Activated B cell treated with CpG ODN at 0.5 μM for 24 hours (primary cell): ENCODE measurements at places on chromosomes 11 and 22.

- no peak for DNase-seq
- no peaks in the 10 kb centered on the region for H3K36me3 ChIP-seq
- peaks cover 37% of the 10 kb centered on the region for H3K27me3 ChIP-seq
- no peak overlapping the region for H3K27ac ChIP-seq
- no peak overlapping the region for H3K4me3 ChIP-seq
Measured at GRCh38 chr22:32721328-32722180, 80.0 kb upstream of the TIMP3 start.

- H3K27me3 ChIP-seq, result no peaks in the 10 kb centered on the region
- no peaks in the 10 kb centered on the region for H3K36me3 ChIP-seq
- H3K4me1 ChIP-seq, result no peaks in the 10 kb centered on the region
- H3K27ac ChIP-seq, result no peak overlapping the region
- no peak for DNase-seq
Measured at GRCh38 chr11:89521792-89522191, 30.6 kb upstream of the NOX4 start.

DNA sequence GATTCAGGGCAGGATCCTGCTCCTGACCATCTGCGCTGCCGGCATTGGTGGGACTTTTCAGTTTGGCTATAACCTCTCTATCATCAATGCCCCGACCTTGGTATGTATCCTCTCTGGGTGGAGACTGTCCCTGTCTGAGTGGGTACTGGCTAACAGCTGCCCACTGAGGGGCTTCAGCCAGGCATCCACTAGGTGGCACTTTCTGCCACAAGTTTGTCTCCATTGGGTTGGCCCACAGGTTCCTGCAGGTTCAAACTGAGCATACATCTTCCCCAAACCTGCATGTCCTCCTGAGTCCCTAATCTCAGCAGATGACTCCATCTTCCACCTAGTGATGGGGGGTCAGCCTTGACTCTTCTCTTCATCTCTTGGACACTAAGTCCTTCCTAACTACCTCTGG lies 4.4 kb downstream of the SLC2A11 start:
- DNase-seq, result no peak
- H3K4me3 ChIP-seq, result no peak overlapping the region
- H3K27ac ChIP-seq, result no peak overlapping the region
- H3K36me3 ChIP-seq, result peaks cover 36% of the 10 kb centered on the region

GRCh38 chr11:118791961-118792569 lies 1.1 kb upstream of the DDX6 start:
- H3K36me3 ChIP-seq, result peaks cover 28% of the 10 kb centered on the region
- peaks cover 47% of the 10 kb centered on the region for H3K4me1 ChIP-seq
- no peak for DNase-seq
- H3K27ac ChIP-seq, result peak overlapping the region; percentile 99
- peak overlapping the region; percentile 100 for H3K4me3 ChIP-seq

- H3K27ac ChIP-seq, result no peak overlapping the region
- H3K4me1 ChIP-seq, result no peaks in the 10 kb centered on the region
- no peak for DNase-seq
- no peak overlapping the region for H3K4me3 ChIP-seq
- peaks cover 14% of the 10 kb centered on the region for H3K27me3 ChIP-seq
Measured at GRCh38 chr11:132948252-132948651, 584.0 kb downstream of the OPCML start.
